ENCODE measurements at places on chromosomes 1 and 21.

DNA sequence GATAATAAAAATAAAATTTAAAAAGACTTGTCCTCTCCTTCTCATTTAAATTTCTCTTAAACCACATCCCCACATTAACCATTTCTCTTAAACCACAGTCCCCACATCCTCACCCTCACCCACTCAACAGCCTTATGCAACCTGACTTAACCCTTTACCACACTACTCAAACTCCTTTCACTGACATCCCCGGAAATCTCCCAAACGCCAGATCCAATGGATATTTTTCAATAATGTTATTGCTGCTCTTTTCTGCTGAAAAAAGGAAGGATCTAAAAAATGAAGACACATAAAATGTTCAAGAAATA, 54.2 kb upstream of the EEIG2 start:
- DNase-seq = peak; percentile 23

DNA sequence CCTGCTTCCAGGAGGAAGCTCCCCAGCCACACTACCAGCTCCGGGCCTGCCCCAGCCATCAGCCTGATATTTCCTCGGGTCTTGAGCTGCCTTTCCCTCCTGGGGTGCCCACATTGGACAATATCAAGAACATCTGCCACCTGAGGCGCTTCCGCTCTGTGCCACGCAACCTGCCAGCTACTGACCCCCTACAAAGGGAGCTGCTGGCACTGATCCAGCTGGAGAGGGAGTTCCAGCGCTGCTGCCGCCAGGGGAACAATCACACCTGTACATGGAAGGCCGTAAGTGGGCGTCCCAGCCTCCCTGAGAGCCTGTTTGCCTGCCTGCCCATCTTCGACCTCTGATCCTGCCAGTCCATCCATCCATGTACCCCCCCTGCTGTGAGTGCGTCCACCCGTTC, 3.6 kb downstream of the ECM1 start:
- no peak for DNase-seq

DNA sequence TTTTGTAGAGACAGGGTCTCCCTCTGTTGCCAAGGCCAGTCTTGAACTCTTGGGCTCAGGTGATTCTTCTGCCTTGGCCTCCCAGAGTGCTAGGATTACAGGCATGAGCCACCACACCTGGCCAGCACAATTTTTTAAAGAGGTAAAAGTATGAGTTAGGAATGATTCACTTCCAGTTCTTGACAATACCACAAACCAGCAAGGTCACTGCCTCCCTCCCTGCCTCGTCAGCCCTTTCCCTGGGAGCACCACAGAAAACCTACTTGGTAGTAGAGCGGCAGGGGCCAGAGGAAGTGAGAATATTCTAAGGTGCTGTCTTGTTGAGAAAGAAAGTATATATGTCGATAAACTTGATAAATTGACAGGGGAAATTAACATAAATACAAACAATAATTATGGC, 10.8 kb upstream of the CDA start:
- no peak for DNase-seq

- DNase-seq = no peak
Measured at GRCh38 chr1:84919461-84919970, 26.5 kb upstream of the LPAR3 start.

GRCh38 chr1:206753141-206753540, 17.4 kb upstream of the IL19 start:
- no peak for DNase-seq

DNA sequence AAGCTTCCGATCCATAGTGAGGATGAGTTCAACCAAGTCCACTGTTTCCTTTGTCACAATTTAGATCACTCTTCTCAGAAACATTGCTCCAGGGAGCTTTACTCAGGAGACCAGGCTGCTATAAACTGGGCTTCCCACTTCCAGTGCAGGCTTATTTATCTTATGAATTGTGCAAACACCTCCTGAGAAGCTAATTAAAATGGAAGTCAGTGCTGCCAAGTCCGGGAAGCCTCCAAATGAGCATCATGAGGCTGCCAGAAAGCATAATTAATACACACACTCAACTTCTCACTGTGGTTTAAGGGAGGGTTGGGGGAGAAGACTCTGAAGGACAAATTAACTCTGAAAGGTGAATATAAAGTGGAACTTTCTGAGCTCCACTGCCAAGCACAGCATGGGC, 145.0 kb upstream of the SGIP1 start:
- DNase-seq = no peak

DNA sequence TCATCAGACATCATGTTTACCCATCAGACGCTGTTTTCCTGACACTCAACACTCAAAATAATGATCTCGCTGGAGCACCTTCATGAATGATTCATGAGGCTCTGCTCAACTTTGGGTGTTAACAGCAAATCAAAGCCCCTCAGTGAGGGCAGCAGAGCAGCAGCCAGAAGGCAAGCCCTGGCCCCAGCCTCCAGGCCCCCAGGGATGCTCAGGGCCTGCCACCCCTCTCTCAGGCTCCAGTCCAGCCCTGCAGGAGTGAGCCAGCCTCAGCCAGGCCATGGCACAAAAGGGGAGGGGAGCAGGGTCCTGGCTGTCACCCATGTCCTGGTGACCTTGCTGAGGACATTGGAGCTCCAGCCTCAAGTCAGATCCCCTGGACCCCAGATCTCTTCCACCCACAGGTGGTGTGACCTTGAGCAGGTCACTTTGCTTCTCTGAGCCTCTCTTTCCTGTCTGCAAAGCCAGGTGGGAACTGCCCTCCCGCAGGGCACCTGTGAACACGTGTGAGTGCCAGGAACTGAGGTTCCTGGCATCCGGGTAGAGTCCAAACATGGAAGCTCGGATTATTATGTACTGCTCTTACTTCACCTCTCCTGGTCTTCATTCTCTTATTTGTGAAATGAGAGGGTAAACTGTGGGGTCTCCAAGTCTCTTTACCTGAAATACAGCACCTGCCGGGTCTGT, 161.6 kb upstream of the VAMP3 start:
- DNase-seq = no peak

DNA sequence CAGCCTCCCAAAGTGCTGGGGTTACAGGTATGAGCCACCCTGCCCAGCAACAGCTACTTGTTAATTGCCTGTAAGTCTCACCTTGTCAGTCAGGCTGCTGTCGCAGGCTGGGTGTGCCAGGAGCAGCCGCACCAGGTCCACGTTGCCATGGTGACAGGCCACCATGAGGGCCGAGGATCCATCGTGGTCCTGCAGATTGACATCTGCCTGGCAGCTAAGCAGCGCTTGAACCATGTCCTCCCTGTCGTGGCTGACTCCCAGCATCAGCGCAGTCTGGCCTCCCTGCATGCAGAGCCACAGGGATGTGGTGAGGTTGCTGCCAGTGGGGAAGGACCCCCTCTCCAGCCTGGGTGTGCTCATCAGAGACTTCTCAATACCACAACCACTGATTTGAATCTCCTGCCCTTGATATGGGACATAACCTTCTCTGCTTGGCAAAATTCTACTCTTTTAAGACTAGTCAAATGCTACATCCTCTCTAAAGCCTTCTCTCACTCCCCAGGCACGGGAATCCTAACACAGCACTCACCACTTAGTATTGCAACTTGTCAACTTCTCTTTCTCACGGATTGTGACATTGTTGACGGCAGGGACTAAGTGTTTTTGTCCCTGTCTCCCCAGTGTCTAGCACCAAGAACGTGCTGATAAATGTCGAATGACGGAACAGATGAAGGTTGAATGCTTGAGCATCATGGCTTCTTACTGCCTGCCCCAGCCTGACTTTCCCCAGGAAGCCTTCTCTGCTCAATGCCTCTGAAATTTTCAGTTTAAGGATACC, 52.9 kb downstream of the L1TD1 start:
- DNase-seq = no peak

GRCh38 chr1:19330449-19331135, 18.5 kb downstream of the SLC66A1 start:
- no peak for DNase-seq

GRCh38 chr1:7098641-7099040, 313.4 kb downstream of the CAMTA1 start:
- no peak for DNase-seq

DNA sequence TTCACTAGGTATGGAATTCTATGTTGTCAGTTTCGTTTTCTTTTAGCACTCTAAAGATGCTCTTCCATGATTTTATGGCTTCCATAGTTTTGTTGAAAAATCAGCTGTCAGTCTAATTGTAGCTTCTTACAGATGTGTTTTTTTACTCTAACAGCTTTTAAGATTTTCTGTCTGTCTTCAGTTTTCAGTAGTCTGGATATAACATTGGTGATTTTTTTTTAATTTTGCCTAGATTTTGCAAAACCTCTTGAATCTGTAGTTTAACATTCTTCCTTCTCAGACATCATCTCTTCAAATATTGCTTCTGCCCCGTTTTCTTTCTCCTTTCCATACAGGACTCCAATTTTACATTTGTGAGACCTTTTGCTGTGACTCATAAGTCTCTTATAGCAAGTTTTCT, 17.9 kb upstream of the DYRK1A start:
- DNase-seq = no peak

GRCh38 chr1:3664700-3665375, 12.5 kb downstream of the TP73 start:
- DNase-seq = no peak

GRCh38 chr1:218439541-218440295, 94.6 kb downstream of the TGFB2 start:
- no peak for DNase-seq

DNA sequence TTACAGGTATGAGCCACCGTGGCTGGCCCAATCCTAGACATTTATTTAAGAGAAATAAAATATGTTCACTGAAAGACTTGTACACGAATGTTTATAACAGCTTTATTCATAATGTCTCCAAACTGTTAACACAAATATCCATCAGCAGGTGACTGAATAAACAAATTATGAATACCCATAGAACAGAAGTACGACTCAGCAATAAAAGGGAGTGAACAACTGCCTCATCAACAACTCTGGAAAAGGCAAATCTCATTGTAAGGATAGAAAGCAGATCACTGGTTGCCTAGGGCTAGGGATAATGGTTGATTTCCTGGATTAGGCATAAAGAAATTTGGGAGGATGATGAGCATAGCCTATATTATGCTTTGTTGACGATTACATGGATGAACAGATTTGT, 41.7 kb downstream of the GABPA start:
- DNase-seq = no peak

DNA sequence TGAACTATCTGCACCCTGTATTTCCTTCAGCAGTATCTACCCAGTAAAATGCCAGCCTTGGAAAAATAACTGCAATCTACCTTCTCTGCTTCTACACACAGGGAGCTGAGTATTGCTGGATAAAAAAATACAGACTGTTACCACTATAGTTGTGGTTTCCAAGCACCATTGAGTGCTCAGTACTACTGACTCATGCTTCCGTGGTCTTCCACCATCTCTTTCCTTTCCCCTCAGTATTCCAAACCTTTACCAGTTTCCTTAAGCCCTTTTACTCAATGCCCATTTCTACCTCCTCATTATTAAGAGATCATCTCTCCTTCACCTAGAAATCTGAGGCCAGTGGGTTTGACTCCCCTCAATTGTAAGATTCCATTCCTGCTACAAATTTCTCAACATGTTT, 23.8 kb downstream of the GLMN start:
- no peak for DNase-seq

- no peak for DNase-seq
Measured at GRCh38 chr1:248918131-248918530, 12.1 kb downstream of the PGBD2 start.

- DNase-seq = no peak
Measured at GRCh38 chr1:174174461-174175329, 15.4 kb downstream of the RABGAP1L start.

- no peak for DNase-seq
Measured at GRCh38 chr21:37868446-37869295, 47.6 kb downstream of the KCNJ6 start.

- DNase-seq = no peak
Measured at GRCh38 chr1:46421739-46422138, 27.6 kb downstream of the FAAH start.

GRCh38 chr21:17929510-17929909, 110.4 kb upstream of the C21orf91 start:
- no peak for DNase-seq

GRCh38 chr21:14306126-14306907, 76.6 kb downstream of the HSPA13 start:
- no peak for DNase-seq

GRCh38 chr21:34878501-34878900, 170.6 kb downstream of the RUNX1 start:
- no peak for DNase-seq

DNA sequence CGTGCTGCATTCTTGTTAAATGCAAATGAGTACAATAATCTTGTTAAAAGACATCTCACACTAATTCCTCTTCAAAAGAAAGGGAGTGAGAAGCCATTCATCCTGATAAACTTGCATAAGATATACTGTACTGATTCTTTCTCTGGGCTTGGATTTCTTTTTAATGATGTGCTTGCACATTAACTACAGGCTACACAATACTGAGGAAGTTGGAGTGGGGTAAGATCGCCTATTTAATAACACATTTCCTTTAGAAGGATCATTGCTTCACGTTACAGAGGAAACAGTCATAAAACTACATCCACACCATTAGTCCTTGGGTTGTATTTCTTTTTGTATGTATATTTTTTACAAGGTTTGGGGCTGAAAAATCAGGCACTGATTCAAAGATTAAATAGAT, 36.6 kb downstream of the NRIP1 start:
- DNase-seq = no peak

DNA sequence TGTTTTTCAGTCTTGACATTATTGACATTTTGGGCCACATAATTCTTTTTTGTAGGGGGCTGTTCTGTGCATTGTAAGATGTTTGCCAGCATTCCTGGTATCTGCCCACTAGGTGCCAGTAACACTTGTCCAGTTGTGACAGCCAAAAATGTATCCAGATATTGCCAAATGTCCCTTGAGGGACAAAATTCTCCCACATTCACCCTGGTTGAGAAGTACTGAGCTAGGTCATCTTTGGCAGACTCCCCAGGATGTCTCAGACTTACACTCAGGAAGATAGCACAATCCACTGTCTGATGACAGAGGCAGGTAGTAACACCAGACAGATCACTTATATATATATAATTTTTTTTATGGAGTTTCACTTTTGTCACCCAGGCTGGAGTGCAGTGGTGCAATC, 5.9 kb downstream of the CD48 start:
- peak; percentile 68 for DNase-seq

DNA sequence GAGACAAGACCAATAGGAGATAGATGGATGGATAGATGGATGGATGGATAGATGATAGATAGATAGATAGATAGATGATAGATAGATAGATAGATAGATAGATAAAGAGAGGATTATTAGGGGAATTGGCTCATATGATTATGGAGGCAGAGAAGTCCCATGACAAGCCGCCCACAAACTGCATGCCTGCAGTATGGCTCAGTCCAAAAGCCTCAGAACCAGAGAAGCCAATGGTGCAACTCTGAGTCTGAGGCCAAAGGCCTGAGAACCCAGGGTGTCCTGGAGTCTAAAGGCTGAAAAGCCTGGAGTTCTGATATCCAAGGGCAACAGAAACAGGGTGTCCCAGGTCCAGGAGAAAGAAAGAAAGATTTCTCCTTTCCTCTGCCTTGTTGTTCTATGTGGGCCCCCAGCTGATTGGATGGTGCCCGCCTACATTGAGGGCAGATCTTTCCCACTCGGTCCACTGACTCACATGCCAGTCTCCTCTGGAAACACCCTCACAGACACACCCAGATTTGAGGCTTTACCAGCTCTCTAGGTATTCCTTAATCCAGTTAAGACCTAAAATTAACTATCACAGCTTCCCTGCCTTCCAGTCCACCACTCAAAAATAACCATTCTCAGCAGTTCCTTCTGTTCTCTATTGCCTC, 39.6 kb upstream of the IRF2BP2 start:
- no peak for DNase-seq
